ENCODE measurements at places on chromosomes 7 and 10.

- no peak for DNase-seq
Measured at GRCh38 chr7:86920154-86920553, 139.3 kb downstream of the ELAPOR2 start.

DNA sequence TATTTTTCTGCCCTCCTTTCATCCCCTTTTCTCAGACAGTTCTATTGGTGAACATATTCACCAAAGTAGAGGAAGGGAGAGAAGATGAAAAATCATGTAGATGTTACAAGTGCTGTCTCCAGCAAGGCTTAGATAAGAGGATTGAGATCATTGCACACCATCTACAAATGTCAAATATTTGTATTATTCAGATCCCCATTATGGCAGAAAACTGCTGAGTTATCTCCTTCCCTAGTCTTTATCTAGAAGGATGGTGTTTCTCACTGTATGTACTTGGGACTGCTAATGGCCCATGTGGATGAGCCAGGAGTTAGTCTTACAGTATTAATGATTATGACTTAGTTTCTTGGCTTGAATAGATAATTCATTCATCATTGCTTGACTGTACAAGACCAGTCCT is 147.2 kb upstream of the EEPD1 start:
- no peak for DNase-seq

GRCh38 chr7:47627580-47628283 is 45.8 kb upstream of the TNS3 start:
- DNase-seq: no peak

DNA sequence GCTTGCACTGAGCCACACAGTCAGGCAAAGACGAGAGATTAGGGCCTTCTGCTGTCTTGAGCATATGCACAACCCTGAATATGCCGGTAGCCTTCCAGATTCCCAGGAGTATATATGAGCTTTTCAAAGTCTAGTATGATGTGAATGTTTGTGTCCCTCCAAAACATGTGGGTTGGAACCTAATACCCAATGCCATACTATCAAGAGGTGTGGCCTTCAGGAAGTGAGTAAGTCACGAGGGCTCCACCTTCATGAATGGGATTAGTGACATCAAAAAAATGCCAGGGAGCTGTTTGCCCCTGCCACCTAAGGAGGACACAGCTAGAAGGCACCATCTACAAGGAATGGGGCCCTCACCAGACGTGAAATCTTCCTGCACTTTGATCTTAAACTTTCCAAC is 105.2 kb downstream of the CH25H start:
- no peak for DNase-seq

DNA sequence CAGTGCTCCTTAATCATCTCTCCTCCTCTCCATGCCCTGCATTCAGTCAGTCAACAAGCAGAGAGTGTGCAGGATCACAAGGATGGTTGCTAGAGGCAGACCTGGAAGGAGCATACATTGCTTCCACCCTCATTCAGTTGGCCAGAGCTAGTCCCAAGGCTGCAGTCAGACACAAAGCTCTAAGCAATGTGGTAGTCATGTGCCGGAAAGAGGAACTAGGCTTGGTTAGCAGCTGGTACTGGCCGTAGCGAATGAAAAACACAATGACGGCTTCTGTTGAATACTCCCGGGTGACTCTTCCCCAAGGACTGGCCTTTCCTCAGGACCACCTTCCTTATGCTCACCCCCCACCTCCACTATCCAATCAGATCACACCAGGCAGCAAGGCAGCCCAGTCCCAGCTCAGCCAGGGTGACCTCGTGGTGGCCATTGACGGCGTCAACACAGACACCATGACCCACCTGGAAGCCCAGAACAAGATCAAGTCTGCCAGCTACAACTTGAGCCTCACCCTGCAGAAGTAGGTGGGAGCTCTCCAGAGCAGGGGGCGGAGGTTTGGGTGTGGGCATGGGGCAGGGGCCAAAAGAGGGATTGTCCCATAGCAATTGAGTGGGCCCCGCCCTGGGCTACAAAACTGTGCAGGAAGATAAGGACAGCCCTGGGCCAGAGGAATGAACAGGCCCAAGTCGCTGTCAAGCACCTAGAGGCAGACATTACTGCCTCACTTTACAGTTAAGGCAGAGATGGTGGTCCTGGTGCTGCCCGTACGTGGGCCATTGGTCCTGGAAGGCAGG is 10.9 kb downstream of the LDB3 start:
- DNase-seq: peak; percentile 78
